Mesothelial cell of epicardium (in vitro differentiated cells): ENCODE measurements at places on chromosomes 16 and 17.

DNA sequence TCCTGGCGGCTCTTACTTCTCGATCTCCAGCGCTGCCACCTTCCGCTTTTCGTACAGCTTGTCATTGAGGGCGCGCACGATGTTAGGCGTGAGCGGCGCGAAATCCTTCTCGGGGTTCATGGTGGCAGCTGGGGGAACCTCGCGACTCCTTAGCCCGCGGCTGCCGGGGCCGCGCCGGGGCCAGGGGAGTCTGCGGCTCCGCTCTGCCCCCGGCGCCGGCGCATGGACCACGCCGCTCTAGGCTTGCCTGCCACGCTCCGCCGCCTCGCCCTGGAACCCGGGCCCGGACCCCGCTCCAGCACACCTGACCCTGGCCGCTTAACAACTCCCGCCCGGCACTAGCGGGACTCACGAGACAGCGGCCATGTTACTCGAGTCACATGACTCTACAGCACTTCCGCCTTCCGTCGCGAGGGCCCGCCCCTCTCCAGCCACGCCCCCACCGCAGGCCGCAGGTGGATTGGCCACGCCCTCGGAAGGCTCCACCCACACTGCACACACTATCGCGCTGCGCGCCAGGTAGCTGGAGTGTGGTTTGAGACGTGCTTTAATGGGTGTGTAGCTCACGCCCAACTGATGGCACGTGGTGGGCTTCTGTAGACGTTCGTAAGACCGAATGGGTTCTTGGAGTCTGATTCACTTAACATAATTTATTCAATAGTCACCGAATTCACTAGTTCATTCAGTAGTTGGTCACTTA lies at the start of gene VAC14:
Gene VAC14, minus strand, starts transcription at position 378 of the 700 bp plus-strand sequence. Its CDS starts 258 bp downstream, at position 120.
- peak; percentile 92 for DNase-seq

GRCh38 chr16:8848231-8848938 lies 20.4 kb downstream of the CARHSP1 start:
- no peak for DNase-seq

GRCh38 chr17:43431714-43432523 lies 33.1 kb downstream of the ARL4D start:
- DNase-seq, result no peak

GRCh38 chr17:30377574-30378240 lies 1.0 kb upstream of the CPD start:
- no peak for DNase-seq

- DNase-seq, result no peak
Observed at GRCh38 chr17:77948690-77949114, 9.8 kb upstream of the TNRC6C start.

DNA sequence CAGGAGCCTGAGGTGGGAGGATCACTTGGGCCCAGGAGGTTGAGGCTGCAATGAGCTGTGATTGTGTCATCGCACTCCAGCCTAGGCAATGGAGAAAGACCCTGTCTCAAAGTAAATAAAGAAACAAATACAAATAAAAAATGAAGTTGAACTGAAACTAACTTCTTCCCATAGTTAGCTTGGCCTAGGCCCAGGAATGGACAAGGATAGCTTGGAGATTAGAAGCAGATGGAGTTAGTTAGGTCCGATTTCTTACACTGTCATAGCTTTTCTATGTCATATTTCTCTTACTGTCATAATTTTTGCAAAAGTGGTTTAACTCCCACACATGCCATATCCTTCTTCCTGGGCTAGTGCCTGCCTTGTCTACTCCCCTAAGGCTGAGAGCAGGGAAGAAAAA lies 154.7 kb upstream of the CACNG3 start:
- no peak for DNase-seq

GRCh38 chr16:86604436-86605193 lies 26.3 kb downstream of the FOXL1 start:
- DNase-seq, result no peak

GRCh38 chr17:61487161-61487988 lies 35.2 kb downstream of the TBX4 start:
- no peak for DNase-seq

- no peak for DNase-seq
Observed at GRCh38 chr16:777826-778225, 10.4 kb downstream of the RPUSD1 start.

DNA sequence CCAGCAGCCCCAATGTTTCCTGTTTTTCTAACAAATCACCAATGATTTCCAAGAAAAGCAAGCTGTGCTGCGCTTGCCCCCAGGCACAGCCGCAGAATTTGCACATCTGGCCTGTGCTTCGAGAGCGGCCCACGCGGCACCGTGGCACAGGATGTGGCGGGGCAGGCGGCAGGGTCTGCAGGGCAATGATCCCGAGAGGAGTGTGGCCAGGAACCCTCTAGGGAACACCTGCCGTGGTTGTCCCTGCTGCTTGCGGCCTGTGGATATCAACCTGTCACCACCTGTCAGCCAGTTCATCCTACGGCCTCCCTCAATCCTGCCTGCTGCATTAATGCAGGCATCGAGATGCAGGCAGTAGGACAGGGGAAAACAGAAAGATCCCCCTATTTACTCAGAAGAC lies 24.0 kb downstream of the PIK3R5 start:
- DNase-seq, result no peak

DNA sequence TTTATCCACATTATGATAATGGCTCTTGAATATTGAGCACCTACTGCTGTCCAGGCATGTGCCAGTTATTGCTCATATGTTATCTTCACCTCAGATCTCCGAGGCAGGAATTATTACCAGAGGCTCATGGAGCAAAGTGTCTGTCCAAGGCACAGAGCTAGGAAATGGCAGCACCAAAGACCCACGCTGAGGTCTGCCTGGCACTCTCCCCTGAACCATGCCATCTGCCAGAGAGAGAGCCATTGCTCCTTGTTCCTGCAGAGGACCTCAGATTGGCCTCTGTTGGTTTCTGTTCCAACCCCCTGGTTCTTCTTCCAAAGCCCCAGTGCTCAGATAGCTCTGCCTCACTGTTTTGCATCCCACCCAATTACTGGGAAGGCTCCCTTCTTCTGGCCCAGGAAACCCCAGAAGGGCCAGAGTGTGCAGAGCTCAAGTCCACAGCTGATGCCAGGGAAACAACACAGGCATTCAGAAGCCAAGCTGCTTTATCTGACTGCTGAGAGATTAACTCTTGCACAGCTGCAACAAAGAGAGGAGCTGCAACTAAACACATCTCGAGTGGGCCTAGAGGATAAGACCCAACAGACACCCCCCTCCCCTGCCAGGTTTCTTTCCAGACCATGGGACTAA lies 5.9 kb downstream of the ASIC2 start:
- no peak for DNase-seq

DNA sequence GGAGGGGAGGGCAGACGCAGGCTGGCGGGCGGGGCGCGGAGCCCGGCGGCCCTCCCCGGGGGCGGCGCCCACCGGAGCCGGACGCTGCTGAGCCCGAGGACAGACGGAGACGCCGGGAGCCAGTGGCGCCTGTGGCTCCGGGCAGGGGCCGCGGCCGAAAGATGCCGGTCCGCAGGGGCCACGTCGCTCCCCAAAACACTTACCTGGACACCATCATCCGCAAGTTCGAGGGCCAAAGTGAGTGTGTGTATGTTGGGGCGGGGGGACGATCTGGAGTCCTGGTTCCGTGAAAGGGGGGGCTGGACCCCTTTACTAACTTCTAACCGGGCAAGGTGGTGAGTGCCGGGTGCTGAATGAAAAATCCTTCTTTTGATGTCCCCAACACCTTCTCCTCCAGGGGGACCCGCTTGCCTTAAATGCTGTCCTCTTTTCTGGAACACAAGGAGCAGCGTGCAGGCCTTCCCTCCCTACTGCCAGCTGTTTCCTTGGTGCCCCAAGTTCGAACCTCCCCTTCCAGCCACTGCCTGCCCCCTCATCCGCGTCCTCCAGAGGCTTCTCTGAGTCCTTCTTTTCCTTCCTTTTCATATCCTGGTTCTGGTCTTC lies at the start of gene KCNH6:
Gene KCNH6, plus strand, starts transcription at position 106 of the 603 bp plus-strand sequence. Its CDS starts 56 bp downstream, at position 162.
- no peak for DNase-seq

DNA sequence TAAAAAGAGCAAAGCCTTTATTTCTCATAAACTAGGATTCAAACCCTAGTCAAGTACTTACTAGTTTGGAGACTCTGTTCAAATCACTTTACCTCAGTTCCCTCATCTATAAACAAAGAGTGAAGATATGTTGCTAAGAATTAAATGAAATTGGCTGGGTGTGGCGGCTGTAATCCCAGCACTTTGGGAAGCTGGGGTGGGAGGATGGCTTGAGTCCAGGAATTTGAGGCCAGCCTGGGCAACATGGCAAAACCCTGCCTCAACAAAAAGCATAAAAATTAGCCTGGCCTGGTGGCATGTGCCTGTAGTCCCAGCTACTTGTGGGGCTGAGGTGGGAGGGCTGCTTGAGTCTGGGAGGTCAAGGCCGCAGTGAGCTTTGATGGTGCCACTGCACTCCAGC lies 114.5 kb upstream of the CREBBP start:
- no peak for DNase-seq

DNA sequence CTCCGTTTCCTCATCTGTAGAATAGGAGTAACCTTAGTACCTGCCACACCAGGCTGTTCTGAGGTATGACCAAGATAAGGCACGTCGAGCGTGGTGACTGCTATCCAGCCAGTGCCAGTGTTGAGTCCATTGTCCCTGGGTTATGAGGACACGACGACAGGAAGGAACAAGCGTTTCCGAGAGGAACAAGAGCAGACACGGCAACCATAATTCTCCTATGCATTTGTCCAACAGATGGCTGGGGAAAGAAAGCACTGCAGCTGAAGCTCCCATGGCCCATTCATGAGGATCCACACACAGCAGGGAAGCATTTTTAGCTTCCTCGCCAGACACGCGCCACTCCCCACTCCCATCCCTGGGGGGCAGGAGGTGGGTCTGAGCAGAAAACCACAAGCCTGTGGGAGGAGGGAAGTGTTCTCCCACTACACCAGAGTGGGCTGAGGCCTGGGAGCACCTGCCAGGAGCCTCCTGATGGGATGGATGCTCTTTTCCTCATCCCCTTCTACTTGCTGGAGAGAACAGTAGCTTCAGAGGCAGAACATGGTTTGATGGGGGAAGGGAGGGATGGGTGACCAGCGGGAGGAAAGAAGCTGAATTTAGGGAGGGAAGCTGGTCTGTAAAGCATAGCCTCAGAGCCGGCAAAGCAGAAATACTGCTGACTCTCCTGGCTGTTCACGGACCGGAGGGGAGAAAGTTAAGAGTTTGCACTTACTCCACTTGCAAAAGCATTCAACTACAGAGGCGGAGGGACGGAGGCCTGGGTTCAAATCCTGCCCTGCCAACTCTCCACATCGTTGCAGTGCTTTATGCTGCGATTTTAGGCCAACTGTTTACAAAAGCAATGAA lies 2.7 kb downstream of the COTL1 start:
- DNase-seq, result no peak

GRCh38 chr16:68493412-68494070 lies 45.2 kb upstream of the SMPD3 start:
- no peak for DNase-seq

DNA sequence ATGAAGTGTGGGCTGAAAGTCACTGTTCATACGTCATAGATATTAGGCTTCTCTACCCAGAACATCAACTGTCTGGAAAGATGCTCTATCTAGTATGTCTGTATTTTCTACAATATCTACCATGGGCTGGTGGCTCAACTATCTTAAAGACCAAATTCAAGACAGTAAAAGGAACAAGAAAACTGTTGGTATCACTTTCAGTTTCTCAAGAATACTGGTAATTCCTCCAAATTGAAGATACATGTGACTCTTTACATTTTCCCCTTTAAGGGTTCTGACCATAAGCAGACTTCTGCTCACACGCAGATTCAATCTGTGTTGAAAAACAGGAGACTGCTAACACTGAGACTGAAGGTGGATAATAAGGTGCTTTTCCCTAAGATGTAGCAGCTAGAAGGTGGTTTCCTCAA lies 24.2 kb downstream of the XPO6 start:
- DNase-seq, result no peak

DNA sequence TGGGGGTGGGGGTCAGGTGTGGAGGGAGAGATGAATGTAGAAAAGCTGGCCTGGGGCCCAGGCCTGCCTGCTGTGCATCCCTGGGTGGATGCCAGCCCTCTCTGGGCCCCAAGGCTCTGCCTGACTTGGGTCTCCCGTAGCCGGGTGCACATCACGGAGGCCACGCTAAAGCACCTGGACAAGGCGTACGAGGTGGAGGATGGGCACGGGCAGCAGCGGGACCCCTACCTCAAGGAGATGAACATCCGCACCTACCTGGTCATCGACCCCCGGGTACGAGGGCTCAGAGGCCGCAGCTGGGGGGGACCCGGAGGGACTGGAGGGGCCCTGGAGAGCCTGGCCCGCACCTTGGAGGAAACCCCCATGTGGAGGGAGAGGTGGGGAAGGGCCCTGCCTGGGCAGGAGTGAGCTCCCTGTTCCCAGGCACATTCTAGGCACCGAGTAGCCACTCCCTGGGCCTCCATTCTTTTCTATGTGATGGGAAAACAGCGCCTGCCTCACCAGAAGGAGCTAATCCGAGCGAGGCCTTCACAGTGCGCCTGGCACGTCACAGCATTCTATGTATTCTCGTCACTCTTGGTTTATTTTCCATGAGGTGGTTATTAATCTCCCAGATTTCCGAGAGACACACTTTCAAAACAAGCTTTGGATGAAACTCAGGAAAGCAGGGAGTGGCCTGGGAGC lies 34.7 kb downstream of the ADCY7 start:
- DNase-seq, result no peak
